ENCODE measurements at places on chromosomes 6 and 20.

DNA sequence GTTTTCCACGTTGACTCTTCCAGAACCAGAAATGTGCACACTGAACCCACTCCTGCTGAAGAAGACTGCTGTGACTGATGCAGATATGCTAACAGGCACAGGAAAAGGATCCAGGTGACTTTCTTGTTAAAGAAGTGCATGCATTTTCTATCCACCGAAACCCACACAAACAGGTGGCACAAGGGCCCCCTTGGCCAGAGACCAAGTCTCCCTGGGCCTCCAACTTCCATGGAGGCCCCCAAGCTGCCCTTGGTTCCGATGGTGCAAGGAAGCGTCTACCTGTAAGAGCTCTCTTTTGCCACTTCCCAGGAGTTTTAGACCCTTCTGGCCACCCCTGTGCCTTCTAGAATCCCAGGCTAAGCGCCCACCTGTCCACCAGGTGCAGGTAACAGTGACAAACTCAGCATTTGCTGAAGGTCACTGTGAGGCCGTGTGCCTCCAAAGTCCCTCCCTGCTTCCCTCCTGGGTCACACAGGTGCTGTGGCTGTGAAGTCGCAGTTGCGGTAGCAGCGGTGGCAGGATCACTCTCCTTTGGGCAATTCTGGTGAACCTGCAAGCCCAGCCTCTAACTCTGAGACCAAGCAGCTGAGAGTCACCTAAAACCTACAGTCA is 134.8 kb downstream of the PXDC1 start:
- DNase-seq: no peak

DNA sequence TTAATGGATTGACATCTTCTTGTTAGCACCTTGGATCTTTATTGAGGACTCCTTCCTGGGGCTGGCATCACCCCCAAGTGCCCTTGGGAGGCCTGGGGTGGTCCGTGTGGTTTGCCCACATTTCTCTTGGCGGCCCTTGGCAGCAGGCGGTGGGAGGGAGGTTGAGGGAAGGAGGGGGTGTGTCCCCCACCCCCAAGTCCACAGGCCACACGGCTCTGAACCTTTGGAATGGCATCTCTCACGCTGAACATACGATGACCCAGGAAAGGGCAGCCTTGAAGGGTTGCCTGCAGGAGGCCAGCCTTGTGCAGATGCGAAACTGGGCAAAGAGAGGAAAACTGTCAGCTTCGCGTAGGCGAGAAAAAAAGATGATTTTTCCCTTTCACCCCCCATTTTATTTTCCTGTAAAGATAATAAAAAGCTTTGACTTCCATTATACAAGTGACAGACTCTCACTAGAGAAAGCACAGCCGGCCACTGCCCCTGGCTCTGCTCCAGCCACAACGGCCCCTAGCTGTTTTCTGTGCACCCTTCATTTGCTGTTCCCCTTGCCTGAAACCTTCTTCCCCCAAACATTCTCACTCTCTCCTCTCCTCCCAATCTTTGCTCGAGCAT is 56.2 kb downstream of the SLC2A10 start:
- no peak for DNase-seq

GRCh38 chr6:89471287-89471867 is 38.4 kb downstream of the ANKRD6 start:
- no peak for DNase-seq

GRCh38 chr6:107894809-107895396 is 63.1 kb downstream of the SEC63 start:
- no peak for DNase-seq

- DNase-seq: no peak
Measured at GRCh38 chr6:14072084-14072483, 45.5 kb upstream of the CD83 start.

DNA sequence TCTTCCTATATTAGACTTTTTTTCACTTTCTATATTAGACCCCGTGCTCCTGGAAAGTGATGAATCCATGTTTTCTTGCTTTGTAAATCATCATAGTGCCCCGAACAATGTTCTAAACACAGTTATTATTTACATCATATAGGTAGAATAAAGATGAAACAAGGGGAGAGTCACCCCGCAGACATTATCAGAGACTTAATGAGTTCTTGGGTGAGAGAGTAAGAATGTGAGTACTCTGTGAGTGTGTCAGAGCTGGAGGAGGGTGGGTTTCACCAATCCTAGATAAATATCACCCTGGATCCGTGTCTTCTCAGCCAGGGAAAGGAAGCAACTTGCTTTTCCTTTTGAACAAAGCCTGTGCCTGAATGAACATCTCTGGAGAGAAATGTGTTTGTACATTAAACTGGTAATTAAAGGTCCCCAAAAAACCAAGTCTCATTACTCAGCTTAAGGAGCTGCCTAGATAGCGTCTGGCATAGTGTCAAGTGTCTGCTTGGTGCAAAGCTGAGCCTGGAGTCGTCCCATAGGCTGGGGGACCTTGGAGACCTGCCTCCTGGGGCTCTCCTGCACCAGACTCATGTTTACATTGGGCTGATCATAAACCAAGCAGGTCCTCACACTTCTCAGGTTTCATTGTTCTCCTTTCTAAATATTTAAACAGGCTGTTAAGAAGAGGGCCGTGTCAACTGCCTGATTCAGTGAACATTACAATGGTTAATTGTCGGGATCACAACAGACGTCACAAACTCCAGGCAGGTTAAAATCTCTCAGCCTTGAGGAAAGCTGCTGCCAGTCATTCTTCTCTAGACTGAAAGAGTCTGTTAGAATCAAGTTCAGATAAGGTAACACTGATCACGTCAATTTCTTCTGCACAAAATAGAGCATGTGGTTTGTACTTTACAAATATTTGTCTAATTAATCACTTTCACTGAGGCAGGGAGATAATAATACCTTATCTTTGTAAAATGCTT is 179.7 kb upstream of the MYLIP start:
- DNase-seq: no peak

- no peak for DNase-seq
Measured at GRCh38 chr20:39699166-39699725, 737.1 kb downstream of the DHX35 start.

GRCh38 chr6:160279850-160280249 is 21.2 kb upstream of the SLC22A2 start:
- DNase-seq: no peak

GRCh38 chr6:28446818-28447511 is 3.7 kb upstream of the ZSCAN23 start:
- no peak for DNase-seq

- no peak for DNase-seq
Measured at GRCh38 chr6:153090241-153090930, 40.7 kb downstream of the RGS17 start.
